ENCODE measurements at places on chromosomes 4 and X. TPM values are rescaled to one million over a fixed set of nuclear protein-coding genes. Genes with fewer than 3 reads are reported as not detected.

GRCh38 chr4:184664445-184665210 is 15.1 kb downstream of the PRIMPOL start:
- H3K27ac ChIP-seq = no peak overlapping the region
- no peak overlapping the region for H3K4me3 ChIP-seq
- H3K27me3 ChIP-seq = no peaks in the 10 kb centered on the region
- peak; percentile 79 for DNase-seq
- H3K36me3 ChIP-seq = no peaks in the 10 kb centered on the region

GRCh38 chrX:19799319-19800182 is 87.8 kb downstream of the SH3KBP1 start:
- H3K4me3 ChIP-seq = no peak overlapping the region
- no peaks in the 10 kb centered on the region for H3K27me3 ChIP-seq
- peaks cover 16% of the 10 kb centered on the region for H3K4me1 ChIP-seq
- H3K36me3 ChIP-seq = no peaks in the 10 kb centered on the region

- H3K27ac ChIP-seq = no peak overlapping the region
- no peaks in the 10 kb centered on the region for H3K36me3 ChIP-seq
- H3K4me1 ChIP-seq = peaks cover 27% of the 10 kb centered on the region
- no peak overlapping the region for H3K4me3 ChIP-seq
Measured at GRCh38 chr4:148114436-148114835, 327.8 kb downstream of the NR3C2 start.

Gene SATL1
- 0.14 TPM for total RNA-seq

Gene CD38
- total RNA-seq = 0.17 TPM

GRCh38 chr4:15368856-15369255 is 59.0 kb upstream of the C1QTNF7 start:
- H3K4me1 ChIP-seq = 0 out of 2 replicates have a peak, but pooled peaks cover 4% of the 10 kb centered on the region
- no peak overlapping the region for H3K27ac ChIP-seq
- no peaks in the 10 kb centered on the region for H3K27me3 ChIP-seq

DNA sequence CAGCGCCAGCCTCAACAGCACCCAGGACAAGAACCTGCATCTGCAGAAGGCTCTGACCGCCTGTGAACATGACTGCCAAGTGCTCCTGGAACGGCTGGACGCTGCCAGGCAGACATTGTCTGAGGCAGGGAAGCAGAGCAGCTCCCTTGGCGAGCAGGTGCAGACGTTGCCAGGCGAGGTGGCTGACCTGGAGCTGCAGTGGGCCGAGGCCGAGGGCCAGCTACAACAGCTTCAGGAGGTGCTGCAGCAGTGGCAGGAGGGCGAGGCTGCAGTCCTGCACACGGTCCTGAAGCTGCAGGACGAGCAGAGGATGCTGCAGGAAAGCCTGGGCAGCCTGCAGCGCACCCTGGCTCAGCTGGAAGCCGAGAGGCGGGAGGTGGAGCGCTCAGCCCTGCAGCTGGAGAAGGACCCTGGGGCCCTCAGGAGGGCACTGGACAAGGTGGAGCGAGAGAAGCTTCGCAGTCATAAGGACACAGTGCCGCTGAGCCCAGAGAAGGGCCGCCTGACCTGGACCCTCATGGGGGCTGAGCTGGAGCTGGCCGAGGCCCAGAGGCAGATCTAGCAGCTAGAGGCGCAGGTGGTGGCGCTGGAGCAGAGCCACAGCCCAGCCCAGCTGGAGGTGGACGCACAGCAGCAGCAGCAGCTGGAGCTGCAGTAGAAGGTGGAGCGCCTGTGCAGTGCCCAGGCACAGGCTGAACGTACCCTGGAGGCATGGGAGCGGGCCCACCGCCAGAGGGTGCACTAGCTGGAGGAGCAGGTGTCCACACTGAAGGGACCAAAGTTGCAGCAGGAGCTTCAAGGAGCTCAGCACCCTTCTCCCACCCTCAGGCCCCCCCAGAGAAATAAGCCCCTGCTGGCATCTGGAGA is 16.4 kb downstream of the SMIM10L2A start:
- no peak overlapping the region for H3K4me3 ChIP-seq
- H3K27ac ChIP-seq = no peak overlapping the region
- no peaks in the 10 kb centered on the region for H3K36me3 ChIP-seq
- DNase-seq = peak; percentile 38

GRCh38 chr4:161907590-161907955 is 256.2 kb downstream of the FSTL5 start:
- no peak for DNase-seq
- H3K27me3 ChIP-seq = no peaks in the 10 kb centered on the region
- no peak overlapping the region for H3K27ac ChIP-seq
- H3K4me3 ChIP-seq = no peak overlapping the region

DNA sequence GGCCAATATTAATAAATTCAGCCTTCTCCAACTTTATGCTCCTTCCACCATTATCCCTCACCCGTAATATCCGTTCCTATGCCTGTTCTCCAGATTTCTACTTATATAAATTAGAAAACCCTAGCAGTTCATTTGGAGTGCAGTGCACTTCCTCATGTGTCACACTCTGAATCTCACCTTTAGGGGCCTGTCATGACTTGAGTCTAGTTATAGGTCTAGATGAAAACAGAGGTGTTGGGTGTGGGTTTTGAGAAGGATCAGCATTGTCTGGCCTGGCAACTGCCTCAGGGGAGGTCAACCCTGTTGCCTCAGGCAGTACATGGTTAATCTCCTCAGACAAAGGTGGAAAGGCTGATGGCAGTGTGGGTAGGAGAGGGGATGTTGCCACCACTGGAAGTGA is 876.8 kb downstream of the FAT4 start:
- H3K4me3 ChIP-seq = no peak overlapping the region
- no peak for DNase-seq
- H3K27ac ChIP-seq = no peak overlapping the region
- H3K4me1 ChIP-seq = no peaks in the 10 kb centered on the region

DNA sequence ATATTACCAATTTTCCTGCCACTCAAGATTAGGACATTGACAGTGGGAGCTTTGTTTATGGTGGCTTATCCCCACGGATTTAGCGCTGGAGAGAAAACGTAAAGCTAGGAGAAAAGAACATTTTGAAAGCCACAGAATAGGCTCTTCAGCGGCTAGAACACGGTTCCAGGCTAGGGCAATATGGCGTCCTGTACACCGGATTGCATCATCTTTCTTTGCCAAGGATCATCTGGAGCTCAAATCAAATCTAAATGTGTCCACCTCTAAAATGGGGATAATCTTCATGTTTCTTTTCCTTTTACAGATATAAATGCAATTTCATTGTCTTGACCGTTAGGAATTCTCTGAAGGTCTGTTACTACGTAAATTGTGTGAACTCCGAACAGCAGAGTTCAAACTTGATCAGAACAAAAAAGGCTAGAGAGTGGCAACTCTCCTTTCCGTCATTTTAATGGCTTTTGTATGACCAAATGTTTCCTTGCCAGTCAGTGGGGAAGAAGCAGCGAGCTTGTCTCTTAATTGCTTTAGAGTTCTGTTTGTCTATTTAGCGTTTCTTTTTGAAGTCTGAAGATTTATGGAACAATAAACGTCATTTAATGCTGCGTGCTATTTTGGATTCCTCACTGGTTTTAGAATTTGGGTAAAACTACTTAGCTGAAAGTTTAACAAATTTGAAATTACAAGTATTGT is 2.6 kb upstream of the WWC2 start:
- no peak for DNase-seq
- H3K4me1 ChIP-seq = peaks cover 18% of the 10 kb centered on the region
- no peak overlapping the region for H3K27ac ChIP-seq

GRCh38 chrX:118199997-118200396 is 83.4 kb upstream of the KLHL13 start:
- H3K36me3 ChIP-seq = no peaks in the 10 kb centered on the region
- no peaks in the 10 kb centered on the region for H3K4me1 ChIP-seq
- no peak overlapping the region for H3K4me3 ChIP-seq
- no peak for DNase-seq
- no peaks in the 10 kb centered on the region for H3K27me3 ChIP-seq

Gene OPHN1
- total RNA-seq = 3.8 TPM

DNA sequence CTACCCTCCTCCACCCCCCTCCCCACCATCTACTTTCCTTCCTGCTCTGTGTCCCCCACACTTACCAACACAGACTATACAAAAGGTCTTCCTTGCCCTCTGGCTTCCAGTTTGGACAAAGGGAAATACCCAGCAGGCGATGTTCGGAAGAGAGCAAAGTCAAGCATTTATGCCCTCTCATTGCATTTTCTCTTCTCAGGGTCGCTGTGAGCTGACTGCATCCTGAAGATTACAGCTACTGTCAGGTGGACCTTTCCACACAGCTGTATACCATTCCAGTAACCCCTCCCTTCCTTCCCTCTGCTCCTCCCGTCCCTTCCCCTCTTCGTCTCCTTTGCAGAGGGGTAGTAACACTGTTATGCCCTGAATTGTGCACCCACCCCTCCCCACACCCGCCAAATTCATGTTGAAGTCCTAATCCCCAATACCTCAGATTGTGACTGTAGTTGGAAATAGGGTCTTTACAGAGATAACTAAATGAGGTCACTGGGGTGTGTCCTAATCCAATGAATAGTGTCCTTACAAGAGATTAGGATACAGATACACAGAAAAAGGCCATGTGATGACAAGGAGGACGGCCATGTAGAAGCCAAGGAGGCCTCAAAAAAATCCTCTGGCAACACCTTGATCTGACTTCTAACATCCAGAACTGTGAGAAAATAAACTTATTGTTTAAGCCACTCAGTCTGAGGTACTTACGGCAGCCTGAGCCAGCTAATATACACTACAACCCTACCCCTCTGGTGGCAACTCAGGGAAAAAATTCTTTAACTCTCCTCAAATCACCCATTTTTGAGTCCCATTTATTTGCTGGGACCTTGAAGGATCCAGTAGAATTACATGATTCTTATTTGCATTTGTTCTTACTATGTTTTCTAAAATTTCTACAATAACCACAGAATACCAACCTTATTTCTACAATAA is 11.7 kb downstream of the MORF4L2 start:
- H3K27me3 ChIP-seq = no peaks in the 10 kb centered on the region
- no peak overlapping the region for H3K4me3 ChIP-seq
- H3K36me3 ChIP-seq = peaks cover 11% of the 10 kb centered on the region
- peak; percentile 11 for DNase-seq
- H3K27ac ChIP-seq = peak overlapping the region; percentile 63
- H3K4me1 ChIP-seq = no peaks in the 10 kb centered on the region

GRCh38 chr4:104983615-104984179 is 163.0 kb upstream of the TET2 start:
- H3K27me3 ChIP-seq = no peaks in the 10 kb centered on the region
- no peaks in the 10 kb centered on the region for H3K4me1 ChIP-seq
- H3K36me3 ChIP-seq = no peaks in the 10 kb centered on the region

DNA sequence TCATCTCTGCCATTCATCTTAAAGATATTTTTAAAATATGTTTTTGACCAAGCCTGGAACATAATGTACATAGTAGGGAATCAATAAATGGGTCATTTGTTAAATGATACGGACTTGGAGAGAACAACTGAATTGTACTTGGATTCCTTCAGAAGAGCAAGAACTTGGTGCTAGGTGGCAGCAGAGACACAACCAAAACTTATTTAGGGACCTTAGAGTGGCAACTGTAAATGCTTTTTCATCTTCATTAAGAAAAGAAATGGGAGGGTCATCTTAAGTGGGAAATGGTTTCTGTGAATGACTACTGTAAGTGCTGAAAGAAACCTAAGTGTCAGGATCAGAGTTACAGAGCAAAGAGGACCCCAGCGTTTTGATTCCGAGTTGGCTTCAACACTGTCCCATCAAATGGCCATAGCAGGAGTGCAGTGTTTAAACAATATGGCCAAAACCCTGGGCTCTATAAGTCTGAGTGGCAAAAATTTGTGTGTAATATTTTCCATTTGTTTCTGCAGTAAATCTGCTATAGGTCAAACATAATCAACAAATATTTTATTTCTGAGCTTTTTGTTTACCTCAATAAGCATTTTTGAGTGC is 213.6 kb downstream of the PALLD start:
- H3K27ac ChIP-seq = no peak overlapping the region
- H3K4me3 ChIP-seq = no peak overlapping the region
- peaks cover 4% of the 10 kb centered on the region for H3K4me1 ChIP-seq
- H3K36me3 ChIP-seq = no peaks in the 10 kb centered on the region
- DNase-seq = peak; percentile 71

DNA sequence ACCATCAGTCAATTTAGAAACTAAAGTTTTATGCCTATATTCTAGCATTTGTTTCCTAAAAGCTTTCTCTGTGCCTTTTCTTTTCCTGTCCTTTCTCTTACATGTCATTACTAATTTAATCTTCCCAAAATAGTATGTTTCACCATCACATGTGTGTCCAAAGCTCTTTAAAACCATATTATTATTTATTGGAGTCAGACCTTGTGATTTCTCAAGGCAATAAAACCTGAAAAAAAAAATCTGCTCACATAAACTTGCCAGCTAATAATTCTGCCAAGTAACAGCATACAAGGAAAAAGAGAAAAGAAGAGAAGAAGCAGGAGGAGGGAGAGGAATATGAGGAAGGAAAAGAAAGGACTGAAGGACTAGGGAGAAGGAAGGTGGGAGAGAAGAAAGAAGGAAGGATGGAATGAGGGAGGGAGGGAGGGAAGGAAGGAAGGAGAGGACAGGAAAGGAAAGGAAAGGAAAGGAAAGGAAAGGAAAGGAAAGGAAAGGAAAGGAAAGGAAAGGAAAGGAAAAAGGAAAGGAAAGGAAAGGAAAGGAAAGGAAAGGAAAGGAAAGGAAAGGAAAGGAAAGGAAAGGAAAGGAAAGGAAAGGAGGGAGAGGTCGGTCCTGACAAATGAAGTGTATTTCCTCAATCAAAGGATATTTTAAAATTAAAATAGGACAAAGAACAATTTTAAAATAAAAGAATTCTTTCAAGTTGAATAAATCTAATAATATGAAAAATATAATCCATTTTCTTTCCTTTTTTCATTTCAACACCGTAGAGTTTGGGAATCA is 57.4 kb downstream of the ANTXR2 start:
- H3K27me3 ChIP-seq = no peaks in the 10 kb centered on the region
- no peak for DNase-seq
- H3K27ac ChIP-seq = no peak overlapping the region
- peaks cover 5% of the 10 kb centered on the region for H3K4me1 ChIP-seq

DNA sequence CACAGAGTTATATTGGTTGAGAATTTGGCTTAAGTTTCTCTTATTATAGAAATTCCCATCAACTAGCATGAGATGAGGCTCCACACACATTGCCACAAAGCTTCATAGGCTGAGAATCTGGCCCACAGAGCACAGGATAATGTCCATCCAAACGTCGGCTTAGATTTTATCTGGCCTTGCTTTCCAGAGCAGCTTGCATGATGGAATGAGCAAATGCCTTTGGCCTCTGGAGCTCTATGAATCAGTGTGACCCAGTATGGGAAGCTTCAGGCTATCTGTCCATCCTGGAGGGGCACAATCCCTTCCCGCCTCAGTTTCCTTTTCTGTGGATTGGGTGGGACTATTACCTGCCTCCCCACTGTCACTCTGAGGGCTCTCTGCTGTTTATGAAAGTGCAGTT is 131.5 kb upstream of the NDP start:
- no peaks in the 10 kb centered on the region for H3K27me3 ChIP-seq
- no peaks in the 10 kb centered on the region for H3K36me3 ChIP-seq
- no peak overlapping the region for H3K27ac ChIP-seq
- H3K4me1 ChIP-seq = no peaks in the 10 kb centered on the region

GRCh38 chr4:45078201-45078600 is 351.8 kb upstream of the GNPDA2 start:
- no peak overlapping the region for H3K27ac ChIP-seq
- H3K36me3 ChIP-seq = no peaks in the 10 kb centered on the region
- H3K27me3 ChIP-seq = no peaks in the 10 kb centered on the region
- no peaks in the 10 kb centered on the region for H3K4me1 ChIP-seq
- H3K4me3 ChIP-seq = no peak overlapping the region
- DNase-seq = no peak
